Activated CD4-positive, alpha-beta memory T cell treated with anti-CD3 and anti-CD28 coated beads for 36 hours (primary cell): ENCODE measurements at places on chromosomes 13 and 19. TPM values are rescaled to one million over a fixed set of nuclear protein-coding genes. Genes with fewer than 3 reads are reported as not detected.

The MPV17L2 gene
- 7.3 TPM for total RNA-seq

- H3K27me3 ChIP-seq, result peaks cover 13% of the 10 kb centered on the region
- no peak overlapping the region for H3K27ac ChIP-seq
- no peak overlapping the region for H3K4me3 ChIP-seq
- DNase-seq, result no peak
- H3K36me3 ChIP-seq, result no peaks in the 10 kb centered on the region
Observed at GRCh38 chr13:24851546-24851945, 87.6 kb downstream of the RNF17 start.

The MICOS13 gene
- total RNA-seq, result 50.9 TPM

The KLF5 gene
- 4.2 TPM for total RNA-seq

GRCh38 chr19:5170329-5170745, 170.3 kb downstream of the PTPRS start:
- H3K36me3 ChIP-seq, result no peaks in the 10 kb centered on the region
- DNase-seq, result peak; percentile 71

GRCh38 chr19:36047835-36048234, 6.2 kb downstream of the THAP8 start:
- peaks cover 5% of the 10 kb centered on the region for H3K36me3 ChIP-seq
- DNase-seq, result no peak
- H3K27ac ChIP-seq, result no peak overlapping the region
- H3K4me1 ChIP-seq, result no peaks in the 10 kb centered on the region
- no peaks in the 10 kb centered on the region for H3K27me3 ChIP-seq

DNA sequence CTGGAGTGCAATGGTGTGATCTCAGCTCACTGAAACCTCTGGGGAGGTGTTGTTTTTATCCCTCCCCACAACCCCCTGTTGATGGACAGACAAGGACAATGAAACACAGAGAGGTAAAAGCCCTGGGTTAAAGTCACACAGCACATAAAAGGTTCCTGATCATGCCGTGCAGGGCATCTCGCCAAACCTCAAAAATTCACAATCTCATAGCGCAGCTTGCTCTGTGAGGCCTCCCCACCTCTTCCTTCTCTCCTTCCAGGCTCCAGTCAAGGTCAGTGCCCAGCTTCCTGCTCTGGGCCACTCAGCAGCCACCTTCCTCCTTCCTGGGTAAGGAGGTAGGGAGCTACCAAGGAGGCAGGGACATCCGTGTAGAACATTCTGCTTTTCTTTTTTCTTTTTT, 2.3 kb downstream of the FUT2 start:
- H3K36me3 ChIP-seq, result peaks cover 13% of the 10 kb centered on the region
- peaks cover 9% of the 10 kb centered on the region for H3K4me1 ChIP-seq
- H3K4me3 ChIP-seq, result no peak overlapping the region
- no peak overlapping the region for H3K27ac ChIP-seq
- DNase-seq, result no peak

The PEX11G gene
- 2.2 TPM for total RNA-seq

DNA sequence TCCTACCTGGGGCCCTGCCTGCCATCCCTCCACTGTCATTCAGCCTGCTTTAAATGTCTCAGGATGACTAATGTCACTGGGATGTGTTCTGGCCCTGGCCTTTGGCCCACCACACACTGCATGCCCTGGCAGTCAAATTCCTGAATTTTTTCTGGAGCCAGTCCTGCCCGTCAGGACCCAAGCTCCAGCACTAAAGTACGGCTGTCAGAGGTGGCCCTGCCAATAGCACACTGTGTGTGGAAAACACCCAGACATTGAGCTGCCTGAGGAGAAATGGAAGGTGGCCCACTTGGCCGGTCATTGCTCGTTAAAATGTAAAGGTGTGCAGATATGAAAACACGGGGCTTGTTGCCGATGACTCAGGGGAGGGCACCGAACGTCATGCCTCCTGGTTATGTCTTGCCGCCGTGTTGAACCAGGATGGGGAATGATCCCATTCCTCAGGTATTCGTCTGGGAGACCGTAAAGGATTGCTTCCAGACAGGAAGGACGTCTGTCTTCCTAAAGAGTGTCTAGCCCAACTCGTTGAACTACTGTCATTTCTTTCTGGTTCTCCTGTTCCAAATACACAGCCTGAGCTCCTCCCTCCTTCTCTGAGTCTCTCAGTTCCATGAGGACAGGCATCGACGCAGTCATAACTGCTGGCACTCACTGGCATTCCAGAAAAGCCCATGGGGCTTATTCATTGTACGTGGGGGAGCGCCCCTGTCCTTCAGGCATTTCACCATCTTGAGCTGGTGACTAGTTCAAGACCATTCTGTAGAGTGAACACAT, 40.6 kb downstream of the COL4A2 start:
- H3K27ac ChIP-seq, result no peak overlapping the region
- no peak overlapping the region for H3K4me3 ChIP-seq
- no peaks in the 10 kb centered on the region for H3K4me1 ChIP-seq
- no peak for DNase-seq

The LCP1 gene
- total RNA-seq, result 1,012 TPM

The MICU2 gene
- 33.3 TPM for total RNA-seq

DNA sequence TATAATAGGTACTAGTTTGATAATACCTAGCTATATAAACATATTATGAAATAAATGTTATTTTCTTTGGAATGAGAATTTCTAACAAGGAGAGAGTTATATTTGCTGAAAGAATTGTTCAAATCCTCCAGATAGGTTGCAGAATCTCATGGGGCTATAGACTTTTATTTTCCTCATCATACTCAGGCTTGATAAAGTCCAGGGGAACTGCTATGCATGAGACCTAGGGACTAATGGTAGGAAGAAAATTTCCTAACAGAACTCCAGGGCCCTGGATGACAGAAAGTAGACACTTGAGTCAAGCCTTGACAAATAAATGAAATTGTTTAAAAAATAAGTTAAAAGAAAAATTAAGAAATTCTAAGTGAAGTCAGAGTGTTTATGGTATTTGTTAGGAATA, 138.5 kb upstream of the DACH1 start:
- DNase-seq, result no peak
- no peaks in the 10 kb centered on the region for H3K4me1 ChIP-seq
- no peak overlapping the region for H3K27ac ChIP-seq

The C13orf46 gene
- total RNA-seq, result 1.8 TPM

- no peak for DNase-seq
- no peak overlapping the region for H3K4me3 ChIP-seq
- H3K36me3 ChIP-seq, result no peaks in the 10 kb centered on the region
- H3K27ac ChIP-seq, result no peak overlapping the region
- peaks cover 19% of the 10 kb centered on the region for H3K4me1 ChIP-seq
- H3K27me3 ChIP-seq, result no peaks in the 10 kb centered on the region
Observed at GRCh38 chr19:35915443-35915842, 7.3 kb upstream of the TYROBP start.

DNA sequence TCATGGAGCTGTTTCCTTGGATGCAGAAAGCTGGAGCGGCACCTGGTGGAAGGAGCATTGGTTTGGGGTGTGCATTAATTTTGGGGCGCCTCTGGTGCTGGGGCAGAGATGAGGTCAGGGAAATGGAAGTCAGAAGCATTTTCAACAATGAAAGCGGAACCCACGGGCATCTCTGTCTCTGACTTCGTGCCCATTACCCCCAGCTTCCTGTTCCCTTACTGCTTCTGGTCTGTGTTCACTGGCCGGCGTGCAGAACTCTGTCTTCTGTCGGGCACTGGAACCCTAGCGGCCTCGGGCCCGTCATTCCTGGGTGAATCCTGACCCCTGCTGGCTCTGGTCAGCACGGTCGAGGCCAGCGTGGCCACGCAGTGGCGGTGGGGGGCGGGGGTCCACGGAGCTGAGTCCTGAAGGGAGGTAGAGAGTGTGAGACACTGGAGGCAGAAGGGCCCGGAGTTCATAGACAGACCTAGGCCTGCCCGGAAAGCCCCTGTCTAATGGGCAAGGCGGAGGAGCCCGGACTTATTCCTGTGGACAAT, 7.9 kb upstream of the LINGO3 start:
- H3K4me1 ChIP-seq, result no peaks in the 10 kb centered on the region
- DNase-seq, result peak; percentile 38
- no peak overlapping the region for H3K4me3 ChIP-seq
- no peak overlapping the region for H3K27ac ChIP-seq
- H3K36me3 ChIP-seq, result peaks cover 6% of the 10 kb centered on the region
- H3K27me3 ChIP-seq, result peaks cover 14% of the 10 kb centered on the region

The CEACAM21 gene
- total RNA-seq, result 40.9 TPM

DNA sequence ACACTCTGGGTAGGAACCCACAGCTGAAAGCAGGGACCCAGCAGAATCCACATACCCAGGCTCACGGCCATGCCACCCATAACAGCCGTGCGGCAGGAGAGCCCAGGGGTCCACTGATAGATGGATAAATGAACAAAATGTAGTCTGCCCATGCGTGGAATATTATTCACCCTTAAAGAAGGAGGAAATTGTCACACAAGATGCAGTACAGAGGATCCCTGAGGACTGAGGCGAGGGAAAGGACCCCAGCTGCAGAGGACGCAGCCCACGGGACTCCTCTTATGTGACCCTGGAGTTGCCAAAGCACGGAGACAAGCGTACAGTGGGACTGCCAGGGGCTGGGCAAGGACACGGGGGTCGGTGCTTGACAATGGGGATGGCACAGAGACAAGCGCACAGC, 10.7 kb downstream of the GRTP1 start:
- no peak overlapping the region for H3K4me3 ChIP-seq
- no peaks in the 10 kb centered on the region for H3K27me3 ChIP-seq
- H3K36me3 ChIP-seq, result no peaks in the 10 kb centered on the region
- no peaks in the 10 kb centered on the region for H3K4me1 ChIP-seq
- H3K27ac ChIP-seq, result no peak overlapping the region

- no peak overlapping the region for H3K27ac ChIP-seq
- peaks cover 4% of the 10 kb centered on the region for H3K4me1 ChIP-seq
- peaks cover 13% of the 10 kb centered on the region for H3K36me3 ChIP-seq
- no peak overlapping the region for H3K4me3 ChIP-seq
Observed at GRCh38 chr13:95256091-95256490, 45.2 kb downstream of the ABCC4 start.

GRCh38 chr19:17951990-17952976, 14.6 kb upstream of the KCNN1 start:
- no peak overlapping the region for H3K4me3 ChIP-seq
- peaks cover 48% of the 10 kb centered on the region for H3K27me3 ChIP-seq
- peaks cover 1% of the 10 kb centered on the region for H3K36me3 ChIP-seq
- H3K4me1 ChIP-seq, result peaks cover 34% of the 10 kb centered on the region
- no peak for DNase-seq
